ENCODE measurements at places on chromosomes 7 and 10.

DNA sequence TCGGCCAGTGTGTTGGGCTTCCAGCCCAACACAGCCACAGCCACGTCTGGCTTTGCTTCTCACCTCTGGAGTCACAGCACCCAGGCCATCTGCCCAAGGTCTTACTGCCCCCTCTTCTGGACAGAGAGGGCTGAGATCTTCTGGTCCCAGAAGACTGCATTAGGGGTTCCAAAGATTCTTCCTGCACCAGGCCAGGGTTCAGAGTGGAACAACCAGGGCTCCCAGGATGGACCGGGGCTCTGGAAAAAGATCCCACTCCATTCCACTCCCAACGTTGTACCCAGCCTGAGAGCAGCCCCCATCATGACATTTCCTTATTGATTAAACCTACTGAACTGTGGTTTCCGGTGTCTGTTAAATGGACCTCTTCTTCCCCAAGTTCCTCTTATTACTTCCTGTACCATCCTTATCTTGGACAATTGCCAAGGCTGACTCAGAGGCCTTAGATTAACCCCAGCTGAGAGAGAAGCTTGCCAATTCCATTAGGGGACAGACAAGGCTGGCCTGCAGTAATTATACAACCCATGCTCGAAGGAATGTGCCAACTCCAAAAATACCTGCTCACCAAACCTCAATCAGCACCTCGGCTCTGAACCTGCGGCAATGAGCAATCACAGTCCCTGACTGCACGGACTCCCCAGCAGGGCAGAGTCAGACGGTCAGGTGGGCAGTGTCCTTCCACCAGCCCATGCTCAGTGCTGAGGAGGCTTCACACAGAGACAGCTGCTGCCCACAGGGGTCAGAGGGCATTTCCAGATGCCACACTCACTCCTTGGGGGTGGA is 47.9 kb upstream of the NPFFR1 start:
- peak; percentile 87 for DNase-seq

- DNase-seq = peak; percentile 74
These were observed 23.4 kb downstream of the ATOH7 start for GRCh38 chr10:68208424-68209042.

DNA sequence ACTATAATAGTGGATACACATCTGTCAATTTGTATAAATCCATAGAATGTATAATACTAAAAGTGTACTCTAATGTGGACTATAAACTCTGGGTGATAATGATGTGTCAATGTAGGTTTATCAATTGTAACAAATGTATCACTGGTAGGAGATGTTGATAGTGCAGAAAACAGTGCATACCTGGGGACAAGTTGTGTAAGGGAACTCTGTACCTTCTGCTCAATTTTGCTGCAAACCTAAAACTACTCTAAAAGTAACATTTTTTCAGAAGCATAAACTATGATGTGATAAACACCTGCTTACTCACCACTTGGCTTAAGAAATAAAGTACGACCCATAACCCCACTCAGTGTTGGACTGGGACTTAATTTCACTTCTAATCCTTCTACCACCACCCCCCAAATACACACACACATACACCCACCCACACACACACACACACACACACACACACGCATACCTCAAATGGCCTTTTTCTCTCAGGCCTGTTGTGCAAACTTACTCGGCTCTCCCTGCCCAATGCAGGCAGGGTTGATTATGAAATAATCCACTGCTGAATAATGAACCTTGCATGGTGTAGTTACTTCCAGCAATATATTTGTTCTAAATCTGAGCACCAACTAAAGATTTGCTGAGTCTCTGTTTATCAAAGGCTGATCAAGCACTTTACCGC is 154.1 kb upstream of the KMT2E start:
- no peak for DNase-seq

DNA sequence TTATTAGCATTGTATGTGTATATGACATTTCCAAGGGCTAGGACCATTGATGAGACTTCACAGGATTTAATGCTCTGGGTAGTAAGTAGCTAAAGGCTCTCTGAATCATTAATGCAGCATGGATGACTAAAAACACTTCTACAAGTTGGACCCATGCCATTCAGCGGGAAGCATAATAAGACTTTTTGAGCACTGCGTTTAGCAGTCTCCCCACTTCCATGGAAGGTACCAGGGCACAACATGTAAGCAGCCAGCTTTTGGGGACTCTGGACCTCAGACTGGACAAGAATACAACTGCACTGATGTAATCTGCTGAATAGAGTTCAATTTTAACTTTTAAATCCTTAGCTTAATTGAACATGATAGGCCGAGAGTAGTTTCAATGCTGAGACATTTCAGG is 191.7 kb upstream of the IMMP2L start:
- no peak for DNase-seq

- no peak for DNase-seq
These were observed 85.3 kb downstream of the PIP4K2A start for GRCh38 chr10:22629126-22629525.

DNA sequence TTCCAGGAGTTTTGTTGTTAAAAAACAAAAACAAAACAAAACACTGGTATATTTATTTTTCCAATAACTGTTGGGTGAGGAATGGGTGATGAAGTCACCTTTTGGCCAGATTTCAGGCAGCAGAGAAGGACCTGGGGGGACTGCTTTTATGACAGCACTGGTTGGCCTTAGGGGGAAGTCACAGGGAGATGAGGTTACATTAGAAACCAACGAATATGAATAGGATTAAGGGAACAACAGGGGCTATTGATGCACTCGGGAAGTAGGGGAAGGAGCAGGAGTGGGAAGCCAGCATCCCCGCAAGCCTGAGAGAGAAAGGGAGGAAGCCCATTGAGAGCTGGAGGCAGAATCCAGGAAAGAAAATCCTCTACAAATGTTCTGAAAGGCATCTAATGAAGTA is 958.4 kb downstream of the TYW1 start:
- no peak for DNase-seq

DNA sequence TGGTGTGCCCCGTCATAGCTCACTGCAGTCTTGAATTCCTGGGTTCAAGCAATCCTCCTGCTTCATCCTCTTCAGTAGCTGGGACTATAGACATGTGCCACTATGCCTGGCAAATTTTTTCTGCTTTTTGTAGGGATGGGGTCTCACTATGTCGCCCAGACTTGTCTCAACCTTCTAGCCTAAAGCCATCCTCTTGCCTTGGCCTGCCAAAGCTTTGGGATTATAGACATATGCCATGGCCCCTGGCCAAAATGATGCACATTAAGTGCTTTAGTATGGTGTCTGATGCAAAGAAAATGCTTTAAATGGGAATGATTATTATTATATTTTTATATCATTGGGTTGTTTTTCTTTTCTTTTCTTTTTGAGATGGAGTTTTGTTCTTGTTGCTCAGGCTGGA is 33.2 kb upstream of the VCL start:
- DNase-seq = no peak

DNA sequence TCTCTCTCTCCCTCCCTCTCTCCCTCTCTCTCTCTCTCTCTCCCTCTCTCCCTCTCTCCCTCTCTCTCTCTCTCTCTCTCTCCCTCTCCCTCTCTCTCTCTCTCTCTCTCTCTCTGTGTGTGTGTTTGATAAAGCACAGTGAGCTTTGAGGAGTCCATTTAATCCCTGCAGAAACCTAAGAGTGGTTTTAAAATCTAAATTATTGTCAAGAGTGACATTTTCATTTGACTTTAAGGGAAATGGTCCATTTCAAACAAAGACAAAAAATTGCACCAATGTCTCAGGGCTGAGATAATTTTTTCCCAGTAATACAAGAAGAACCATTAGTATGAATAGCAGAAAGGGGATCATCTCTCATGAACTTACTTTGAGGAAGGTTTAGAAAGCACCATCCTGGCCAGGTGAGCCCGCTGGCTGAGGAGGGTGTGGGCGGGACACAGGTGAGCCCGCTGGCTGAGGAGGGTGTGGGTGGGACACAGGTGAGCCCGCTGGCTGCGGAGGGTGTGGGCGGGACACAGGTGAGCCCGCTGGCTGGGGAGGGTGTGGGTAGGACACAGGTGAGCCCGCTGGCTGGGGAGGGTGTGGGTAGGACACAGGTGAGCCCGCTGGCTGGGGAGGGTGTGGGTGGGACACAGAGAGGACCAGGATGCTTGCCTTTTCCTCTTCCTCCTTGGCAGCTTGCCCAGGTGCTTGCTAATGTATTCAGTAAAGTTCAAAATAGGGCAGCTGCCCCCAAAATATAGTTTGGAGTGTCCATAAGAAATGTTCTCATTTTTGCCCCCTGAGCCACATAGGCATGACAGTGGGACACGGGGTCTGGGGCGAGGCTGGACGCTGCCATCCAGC is 125.0 kb downstream of the DNAJB6 start:
- no peak for DNase-seq

GRCh38 chr7:69764147-69764546 is 165.9 kb downstream of the AUTS2 start:
- no peak for DNase-seq

DNA sequence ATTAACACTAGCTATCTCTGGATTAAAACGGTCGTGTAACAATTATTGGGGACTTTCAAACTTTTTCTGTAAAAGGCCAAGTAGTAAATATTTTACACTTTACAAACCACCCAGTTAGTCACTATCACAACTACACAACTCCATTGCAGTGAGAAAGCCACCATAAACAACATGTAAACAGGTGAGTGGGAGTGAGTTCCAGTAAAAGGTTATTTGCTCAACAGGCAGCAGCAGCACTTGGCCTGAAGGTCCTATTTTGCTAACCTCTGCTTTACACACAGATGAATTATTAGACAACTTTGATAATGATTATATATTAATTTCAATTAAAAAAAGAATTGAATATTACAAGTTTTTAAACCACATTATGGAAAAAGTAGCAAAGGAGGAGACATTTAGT is 15.8 kb upstream of the AGMO start:
- no peak for DNase-seq

GRCh38 chr7:25982684-25983083 is 169.3 kb upstream of the NFE2L3 start:
- no peak for DNase-seq

GRCh38 chr10:123858077-123858681 is 33.4 kb downstream of the CPXM2 start:
- DNase-seq = peak; percentile 64

DNA sequence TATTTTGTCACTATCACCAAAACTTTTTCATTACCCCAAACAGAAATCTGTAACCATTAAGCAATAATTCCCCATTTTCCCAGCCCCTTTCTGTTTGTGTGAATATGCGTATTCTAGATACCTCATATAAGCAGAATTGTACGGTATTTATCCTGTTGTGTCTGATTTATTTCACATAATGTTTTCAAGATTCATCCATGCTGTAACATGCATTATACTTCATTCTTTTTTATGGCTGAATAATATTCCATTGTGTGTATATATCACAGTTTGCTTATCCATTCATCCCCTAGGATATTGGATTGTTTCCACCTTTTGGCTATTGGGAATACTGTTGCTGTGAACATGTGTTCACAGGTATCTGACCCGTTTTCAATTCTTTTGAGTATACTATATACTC is 26.5 kb downstream of the GALNT11 start:
- DNase-seq = no peak

GRCh38 chr10:127154831-127155620 is 41.4 kb downstream of the INSYN2A start:
- no peak for DNase-seq

GRCh38 chr10:118818621-118819221 is 64.0 kb upstream of the CACUL1 start:
- DNase-seq = no peak

GRCh38 chr10:12902135-12902572 is 99.4 kb downstream of the CCDC3 start:
- DNase-seq = no peak

DNA sequence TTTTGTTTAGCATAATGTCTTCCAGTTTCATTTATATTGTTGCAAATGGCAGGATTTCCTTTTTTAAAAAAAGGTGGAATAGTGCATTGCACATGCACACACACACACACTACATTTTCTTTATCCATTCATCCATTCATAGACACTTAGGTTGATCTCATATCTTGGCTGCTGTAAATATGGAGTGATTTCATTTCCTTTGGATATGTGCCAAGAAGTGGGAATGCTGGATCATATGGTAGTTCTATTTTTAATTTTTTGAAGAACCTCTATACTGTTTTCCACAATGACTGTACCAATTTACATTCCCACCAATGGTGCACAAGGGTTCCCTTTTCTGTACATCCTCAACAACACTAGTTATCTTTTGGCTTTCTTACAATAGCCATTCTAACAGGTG is 68.9 kb downstream of the EBLN1 start:
- DNase-seq = peak; percentile 6

DNA sequence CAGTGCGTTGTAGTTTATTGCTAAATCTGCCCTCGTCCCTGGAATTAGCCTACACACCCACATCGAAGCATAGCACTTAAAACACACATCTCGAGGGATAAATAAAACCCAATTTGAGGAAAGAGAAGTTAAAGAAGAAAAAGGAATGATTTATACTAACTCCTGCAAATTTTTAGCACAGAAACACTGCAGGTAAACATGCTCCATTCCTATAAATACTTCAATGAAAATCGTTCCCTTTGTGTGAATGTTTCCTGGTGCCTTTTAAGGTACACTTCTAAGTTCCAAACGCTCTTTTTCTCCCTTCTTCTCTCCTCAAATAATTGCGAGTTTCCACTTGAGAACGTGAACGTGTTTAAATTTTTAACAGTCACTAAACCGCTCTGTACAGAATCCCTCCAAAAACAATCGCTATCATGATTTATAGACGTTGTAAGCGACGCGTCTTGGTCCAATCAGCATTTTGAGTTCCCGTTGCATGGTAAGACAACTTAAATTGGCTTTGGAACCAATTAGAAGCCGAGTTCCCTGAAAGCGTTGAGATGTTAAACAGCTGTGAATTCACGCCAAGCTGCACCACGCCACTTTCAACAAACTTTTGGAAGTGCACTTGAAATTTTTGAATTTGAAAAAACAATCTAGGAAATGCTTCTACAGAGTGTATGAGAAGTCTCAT is 12.5 kb upstream of the EBLN1 start:
- no peak for DNase-seq

GRCh38 chr10:68112837-68113236 is 3.5 kb downstream of the MYPN start:
- DNase-seq = no peak

DNA sequence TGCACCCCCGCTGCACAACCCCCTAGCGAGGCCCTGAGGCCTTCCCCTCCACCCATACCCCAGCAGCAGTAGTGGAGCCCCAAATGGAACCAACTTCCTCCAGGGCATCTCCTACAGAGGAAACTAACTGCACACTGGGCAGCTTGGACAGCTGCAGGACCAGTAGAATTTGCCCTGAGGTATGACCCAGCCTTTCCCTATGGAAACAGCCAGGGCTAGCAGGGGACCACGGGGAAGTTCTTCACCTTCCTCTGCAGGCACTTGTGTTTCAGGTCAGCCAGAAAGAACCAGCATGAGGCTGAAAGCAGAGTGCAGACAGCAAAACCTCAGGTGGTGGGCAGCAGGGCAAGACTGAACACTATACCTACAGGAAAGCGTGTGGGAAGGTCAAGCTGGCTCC is 5.7 kb upstream of the EEPD1 start:
- DNase-seq = no peak

GRCh38 chr7:139118234-139118804 is 8.8 kb upstream of the ZC3HAV1 start:
- DNase-seq = peak; percentile 15

Data from HS-5 (cell line).